ENCODE measurements at places on chromosomes 7 and 10.

DNA sequence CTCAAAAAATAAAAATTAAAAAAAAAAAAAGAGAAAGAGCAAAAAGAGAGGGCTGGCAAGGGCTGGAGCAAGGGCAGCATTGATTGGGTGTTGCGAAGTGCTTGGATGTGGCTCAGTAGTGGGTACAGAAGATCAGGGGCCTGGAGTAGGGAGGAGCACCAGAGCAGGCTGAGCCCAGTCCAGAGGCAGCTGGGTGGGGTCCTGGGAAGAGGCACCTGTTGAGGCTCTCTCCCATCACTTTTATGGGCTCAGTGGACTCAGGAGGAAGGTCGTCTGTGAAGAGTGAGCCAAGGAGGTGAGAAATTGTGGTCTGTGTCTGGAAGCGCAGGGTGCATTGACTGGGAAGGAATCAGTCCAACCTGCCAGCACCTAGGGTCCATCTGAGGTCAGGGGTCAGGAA, 11.8 kb upstream of the ZMIZ2 start:
- DNase-seq = no peak

GRCh38 chr7:18768256-18768655, 272.7 kb downstream of the HDAC9 start:
- DNase-seq = no peak

DNA sequence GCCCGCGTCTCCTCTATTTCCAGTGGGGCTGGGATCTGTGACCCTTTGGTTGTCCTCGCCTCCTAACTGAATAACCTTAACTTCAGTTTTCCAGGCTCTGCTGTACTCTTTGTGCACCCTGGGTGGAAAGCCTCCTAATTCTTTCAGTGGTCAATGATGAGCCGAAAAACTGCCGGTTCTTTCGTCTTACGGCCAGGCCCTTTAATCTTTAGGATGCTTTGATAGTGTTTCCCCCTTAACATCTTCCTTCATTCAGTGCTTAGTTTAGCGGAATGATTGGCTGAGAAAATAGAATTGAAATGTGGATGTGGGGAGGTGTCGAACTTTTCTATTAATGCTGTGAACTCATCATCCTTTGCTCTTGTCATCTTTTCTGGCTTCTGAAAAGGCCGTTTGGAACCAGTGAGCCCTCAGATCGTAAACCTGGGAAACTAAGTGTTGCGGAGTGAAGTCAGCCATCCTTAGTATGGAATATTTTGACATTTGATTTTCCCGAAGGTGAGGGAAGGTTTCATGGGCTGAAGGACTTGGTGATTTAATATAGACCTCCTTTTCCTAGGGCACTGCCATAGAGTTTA, 847 bp downstream of the GARS1 start:
- peak; percentile 5 for DNase-seq

DNA sequence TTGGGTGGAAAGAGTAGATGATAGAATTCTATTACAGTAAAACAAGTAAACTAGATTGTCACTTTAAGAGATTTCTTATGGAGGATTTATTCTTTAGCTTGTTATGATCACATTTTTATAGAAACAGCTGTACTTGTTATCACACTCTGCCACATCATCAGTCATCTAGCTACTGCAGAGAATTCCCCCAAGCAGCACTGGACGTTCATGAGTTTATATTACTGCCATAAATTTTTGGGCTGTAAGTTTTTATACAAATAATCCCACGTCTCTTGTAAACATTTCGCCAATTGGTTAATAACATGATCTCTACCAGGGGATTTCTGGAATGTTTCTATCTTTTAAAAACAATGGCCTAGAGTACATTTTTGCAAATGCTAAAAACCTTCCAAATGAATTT, 238.8 kb downstream of the POLR1F start:
- no peak for DNase-seq

- no peak for DNase-seq
These were observed 13.8 kb upstream of the CYP3A5 start for GRCh38 chr7:99693427-99694200.

DNA sequence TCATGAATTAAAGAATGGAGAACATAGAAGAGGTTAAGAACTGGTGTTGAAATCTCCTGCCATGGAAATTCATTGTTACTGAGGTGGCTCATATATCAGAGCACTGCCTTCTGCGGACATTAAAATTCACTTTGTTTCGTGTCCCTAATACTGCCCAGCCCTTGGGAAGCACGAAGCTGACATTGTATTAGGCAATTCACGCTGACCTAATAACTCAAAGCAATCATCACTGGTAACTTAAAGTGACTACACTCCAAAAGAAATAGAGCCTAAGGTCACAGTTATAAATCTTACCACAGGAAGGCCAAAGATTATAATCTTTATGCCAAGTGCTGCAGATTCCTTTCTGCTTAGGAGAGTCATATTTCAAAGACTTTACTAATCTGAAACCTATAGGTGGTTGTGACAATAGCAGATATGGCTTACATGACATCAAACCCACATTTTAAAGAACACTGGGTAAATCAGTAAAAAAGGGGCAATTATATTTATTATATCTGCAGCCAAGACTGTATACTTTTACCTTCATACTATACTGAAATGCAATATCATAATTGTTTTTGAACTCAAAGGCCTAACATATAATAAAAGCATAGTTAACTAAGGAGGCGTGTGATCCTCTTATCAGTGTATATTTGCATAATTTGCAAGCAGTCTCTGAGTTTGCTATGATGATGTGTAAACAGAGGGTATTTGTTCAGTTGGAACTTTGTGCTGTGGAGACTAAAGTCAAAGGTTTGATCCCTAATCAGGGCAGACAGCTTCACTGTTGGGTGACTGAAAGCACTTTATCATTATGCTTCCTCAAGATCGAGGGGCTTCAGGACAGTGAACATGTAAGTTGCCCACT, 51.9 kb upstream of the CAPZA2 start:
- DNase-seq = no peak

- DNase-seq = no peak
These were observed 26.0 kb downstream of the SLC29A3 start for GRCh38 chr10:71344993-71345480.
